Activated CD4-positive, alpha-beta T cell treated with anti-CD3 and anti-CD28 coated beads, Interleukin-2, Interleukin-4, amounts not matched to agents 100 ng/mL and 50 ng/mL, durations not matched to agents 16 hours and 8 hours (primary cell): ENCODE measurements at places on chromosomes 11 and 22.

- DNase-seq: peak; percentile 18
Measured at GRCh38 chr11:35618497-35619115, 346 bp downstream of the FJX1 start.

- DNase-seq: no peak
Measured at GRCh38 chr11:69108559-69108958, 47.2 kb upstream of the SMIM38 start.

DNA sequence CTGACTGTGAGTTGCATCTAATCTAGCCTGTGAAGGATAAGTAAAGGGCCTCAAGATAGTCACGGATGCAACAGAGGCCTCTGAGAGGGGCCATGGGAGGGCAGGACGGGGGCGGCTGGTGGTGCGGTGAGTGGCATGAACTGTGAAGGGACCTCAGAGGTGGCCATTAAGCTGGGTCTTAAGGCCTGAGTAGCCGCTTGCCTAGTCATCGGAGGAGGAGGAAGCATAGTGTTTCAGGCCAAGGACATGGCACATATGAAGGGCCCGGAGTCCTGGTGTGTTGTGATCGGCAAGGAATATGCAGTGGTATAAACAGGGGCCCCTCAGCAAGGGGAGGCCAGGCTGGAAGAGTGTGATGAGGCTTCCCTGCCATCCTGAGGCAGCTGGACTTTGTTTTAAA, 51.8 kb downstream of the TRIOBP start:
- no peak for DNase-seq

- DNase-seq: no peak
Measured at GRCh38 chr11:96065379-96065778, 141.5 kb upstream of the MTMR2 start.

DNA sequence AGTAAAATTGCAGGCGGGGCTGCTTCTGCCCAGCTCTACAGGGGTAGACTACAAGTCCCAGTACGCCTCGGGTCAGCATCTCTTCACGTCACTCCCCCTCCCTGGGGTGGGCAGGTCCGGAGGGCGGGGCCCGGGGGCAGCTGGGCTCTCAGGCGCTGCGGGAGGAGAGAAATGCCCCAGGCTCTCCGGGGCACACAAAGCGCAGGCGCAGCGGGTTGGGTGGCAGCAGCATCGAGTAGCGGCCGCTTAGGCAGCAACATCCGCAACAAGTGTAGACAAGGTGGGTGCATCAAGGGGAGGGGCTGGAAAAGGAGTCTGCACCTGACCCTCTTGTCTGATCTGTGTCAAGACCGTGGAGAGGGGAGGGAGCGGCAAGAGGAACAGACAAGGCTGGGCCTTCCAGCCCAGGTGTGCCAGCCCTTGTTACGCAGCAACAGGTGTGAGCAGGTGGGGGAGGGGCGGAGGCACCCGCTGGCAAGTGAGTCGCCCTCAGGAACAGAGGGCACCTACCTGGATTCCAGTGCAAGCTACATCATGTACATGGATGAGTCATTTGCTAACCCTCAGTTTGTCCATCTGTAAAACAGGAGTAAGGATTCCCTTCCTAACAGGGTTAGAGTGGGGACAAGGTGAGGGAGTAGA, 1.2 kb downstream of the PLEKHB1 start:
- DNase-seq: peak; percentile 87

- DNase-seq: no peak
Measured at GRCh38 chr11:109236696-109237095, 185.3 kb upstream of the C11orf87 start.

- DNase-seq: no peak
Measured at GRCh38 chr11:72179804-72180396, 12.0 kb upstream of the FOLR1 start.

DNA sequence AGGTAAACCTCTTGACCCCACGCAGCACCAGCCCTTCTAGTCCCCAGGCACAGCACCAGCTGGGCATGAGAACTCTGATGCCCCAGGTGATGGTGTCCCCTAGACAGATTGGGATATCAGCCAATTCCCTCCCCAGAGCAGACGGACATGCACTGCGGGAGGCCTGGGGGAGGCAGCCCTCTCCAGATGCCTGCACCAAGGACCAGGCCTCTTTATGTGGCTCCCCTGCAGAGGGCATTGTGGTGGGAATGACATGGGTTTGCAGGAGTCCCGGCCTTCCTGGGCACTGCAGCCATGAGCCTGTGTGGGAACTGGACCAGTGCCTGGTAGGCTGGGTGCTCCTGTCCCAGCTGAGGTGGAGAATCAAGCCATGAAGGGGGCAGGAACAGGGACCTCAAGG, 25.9 kb downstream of the PPM1F start:
- DNase-seq: no peak

- DNase-seq: no peak
Measured at GRCh38 chr11:94131047-94131717, 2.5 kb downstream of the PANX1 start.

DNA sequence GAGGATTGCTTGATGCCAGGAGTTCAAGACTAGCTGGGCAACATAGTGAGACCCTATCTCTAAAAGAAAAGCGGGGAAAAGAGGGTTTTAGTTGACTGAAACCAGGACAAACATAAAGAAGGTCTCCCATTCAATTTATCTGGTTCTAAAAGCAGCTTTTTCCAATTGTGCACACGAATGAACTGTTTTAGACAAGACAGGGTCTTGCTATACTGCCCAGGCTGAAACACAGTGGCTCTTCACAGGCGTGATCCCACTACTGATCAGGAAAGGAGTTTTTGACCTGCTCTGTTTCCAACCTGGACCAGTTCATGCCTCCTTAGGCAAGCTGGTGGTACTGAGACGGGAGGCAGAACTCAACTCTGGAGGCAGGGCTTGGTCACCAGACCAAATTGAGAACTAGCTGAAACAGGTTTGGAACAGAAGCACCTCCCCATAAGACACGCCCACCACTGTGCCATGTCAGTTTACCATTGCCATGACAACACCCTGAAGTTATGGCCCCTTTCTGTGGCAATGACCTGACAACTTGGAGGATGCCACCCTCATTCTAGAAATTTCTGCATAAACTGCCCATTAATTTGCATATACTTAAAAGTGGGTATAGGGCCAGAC, 2.8 kb upstream of the NUCB2 start:
- no peak for DNase-seq

DNA sequence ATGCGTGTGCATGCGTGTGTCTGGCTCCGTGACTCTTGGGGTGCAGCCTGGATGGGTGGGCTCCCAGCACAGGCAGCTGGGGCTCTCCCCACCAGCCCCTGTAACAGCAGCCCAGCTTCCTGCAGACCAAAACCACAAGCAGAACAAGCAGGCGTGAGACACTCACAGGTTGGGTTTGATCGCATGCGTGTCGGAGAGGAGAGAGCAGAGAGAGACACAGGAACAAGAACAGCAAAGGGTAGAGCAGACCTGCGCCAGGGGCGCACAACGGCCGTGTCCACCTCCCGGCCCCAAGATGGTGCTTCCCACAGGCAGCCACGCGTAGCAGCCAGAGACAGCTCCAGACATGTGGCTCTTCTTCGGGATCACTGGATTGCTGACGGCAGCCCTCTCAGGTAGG, at the start of gene CD6:
TSS of gene CD6 (plus strand) at position 161 of the 400 bp plus-strand sequence. CDS start at position 347, 186 bp downstream.
- peak; percentile 79 for DNase-seq

GRCh38 chr11:134956450-134957210, 544.6 kb upstream of the B3GAT1 start:
- no peak for DNase-seq

- DNase-seq: no peak
Measured at GRCh38 chr11:116776522-116776984, 3.8 kb upstream of the BUD13 start.

- DNase-seq: no peak
Measured at GRCh38 chr11:69497221-69497787, 15.8 kb downstream of the LINC01488 start.

GRCh38 chr11:83649528-83649855, 363.3 kb upstream of the CCDC90B start:
- no peak for DNase-seq

GRCh38 chr11:27386181-27386845, 23.3 kb upstream of the CCDC34 start:
- no peak for DNase-seq

DNA sequence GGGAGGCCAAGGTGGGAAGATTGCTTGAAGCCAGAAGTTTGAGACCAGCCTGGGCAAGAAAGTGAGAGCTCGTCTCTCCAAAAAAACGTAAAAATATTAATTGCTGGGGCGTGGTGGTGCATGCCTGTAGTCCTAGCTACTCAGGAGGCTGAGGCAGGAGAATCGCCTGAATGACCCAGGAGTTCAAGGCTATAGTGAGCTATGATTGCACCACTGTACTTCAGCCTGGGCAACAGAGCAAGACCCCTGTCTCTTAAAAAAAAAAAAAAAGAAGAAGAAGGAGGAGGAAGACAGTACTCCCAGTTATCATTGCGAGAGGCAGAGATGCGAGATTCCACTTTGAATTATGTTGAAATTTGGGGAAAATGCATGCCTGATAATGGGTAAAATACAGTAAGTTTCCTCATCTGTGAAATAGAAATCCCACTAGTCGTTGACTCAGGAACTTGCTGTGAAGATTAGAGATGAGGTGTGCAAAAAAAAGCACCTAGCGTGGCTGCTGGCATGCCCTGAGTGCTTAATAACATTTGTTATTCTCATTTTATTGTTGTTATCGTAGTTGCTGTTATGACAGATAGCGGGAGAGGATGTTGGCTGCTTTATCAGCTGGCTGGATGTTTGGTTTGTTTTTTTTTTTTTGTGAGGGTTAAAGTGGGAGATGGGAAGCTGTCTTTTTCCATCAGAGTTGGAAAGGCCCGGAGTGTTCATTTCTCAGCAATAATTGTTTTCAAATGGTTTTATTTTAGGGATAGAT, 33.4 kb downstream of the BCR start:
- no peak for DNase-seq

GRCh38 chr11:76797341-76798201, 14.4 kb downstream of the TSKU start:
- no peak for DNase-seq

DNA sequence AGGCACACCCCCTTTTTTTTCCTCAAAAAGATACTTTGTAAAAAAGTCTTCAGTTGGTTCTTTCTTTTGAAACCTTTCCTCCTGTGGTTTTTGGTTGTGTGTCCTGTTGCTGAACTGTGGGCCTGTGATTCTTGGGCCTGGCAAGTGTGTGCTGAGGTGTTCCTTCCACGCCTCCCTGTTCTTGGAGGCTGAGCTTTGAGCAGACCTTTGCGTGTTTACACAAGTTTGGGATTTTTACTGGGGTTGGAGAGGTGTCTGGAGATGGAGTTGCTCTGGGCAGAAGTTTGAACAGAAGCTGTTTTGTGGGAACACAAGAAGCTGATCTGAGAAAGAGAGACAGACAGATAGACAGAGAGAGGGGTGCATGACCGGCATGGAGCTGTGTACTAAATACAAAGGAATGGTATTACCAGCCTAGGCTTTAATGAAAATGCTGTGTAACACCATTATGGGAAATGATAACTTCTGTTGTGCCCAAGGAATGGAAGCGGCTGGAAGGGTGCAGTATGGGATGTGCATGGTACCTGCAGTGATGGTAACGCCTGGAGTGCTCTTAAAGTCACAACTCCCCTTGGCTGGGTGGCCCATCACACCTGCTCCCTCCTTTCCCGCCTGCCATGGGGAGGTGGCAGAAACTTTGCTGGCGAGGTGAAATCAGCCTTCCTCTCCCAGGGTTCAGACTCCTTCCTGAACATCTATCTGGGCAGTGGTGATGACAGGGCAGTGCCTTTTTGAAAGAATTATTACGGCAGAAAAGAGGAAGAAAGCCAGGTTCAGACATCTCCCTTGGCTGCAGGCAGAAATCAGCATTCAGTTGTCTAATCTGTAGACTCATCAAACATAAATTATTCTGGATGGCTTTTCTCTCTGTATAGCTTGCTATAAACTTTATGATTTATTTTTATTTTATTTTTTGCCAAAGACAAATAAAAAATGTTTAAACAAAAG, 70.4 kb downstream of the LDLRAD3 start:
- no peak for DNase-seq

DNA sequence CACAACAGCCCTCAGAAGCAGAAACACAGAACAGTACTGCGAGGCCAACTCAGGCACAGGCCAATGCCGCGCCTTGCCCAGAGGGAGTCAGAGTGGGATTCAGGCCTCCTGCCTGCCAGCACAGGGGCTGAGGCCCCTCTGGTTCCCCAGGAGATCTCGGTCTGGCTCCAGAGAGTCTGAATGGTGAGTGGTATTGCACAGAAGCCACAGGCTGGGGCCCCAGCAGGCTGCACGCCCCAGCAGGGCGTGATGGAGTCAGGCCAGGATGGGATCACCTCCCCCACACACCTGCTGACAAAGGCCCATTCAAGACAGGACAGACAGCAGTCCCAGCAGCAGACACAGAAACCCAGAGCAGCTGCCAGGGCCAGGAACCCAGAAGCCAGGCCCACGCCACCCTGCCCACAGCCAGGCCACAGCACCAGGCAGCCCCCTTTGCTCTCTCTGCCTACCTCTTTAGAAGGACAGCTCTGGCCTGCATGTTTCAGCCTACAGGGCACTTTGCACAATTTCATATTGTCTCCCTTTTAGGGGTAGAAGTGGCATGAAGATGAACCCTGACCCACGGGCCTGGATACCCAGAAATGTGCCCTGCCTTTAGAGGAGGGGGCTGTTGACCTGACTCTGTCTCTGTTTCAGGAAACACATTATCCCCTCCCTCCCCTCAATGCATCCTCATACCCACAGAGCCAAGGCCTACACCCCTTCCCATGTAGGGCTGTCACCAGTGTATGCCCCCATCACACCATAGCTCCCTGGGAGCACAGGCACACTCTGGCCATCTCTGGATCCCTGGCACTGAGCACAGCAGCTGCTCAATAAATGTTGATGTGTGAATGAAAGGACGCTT, 6.1 kb downstream of the FXYD6 start:
- no peak for DNase-seq

DNA sequence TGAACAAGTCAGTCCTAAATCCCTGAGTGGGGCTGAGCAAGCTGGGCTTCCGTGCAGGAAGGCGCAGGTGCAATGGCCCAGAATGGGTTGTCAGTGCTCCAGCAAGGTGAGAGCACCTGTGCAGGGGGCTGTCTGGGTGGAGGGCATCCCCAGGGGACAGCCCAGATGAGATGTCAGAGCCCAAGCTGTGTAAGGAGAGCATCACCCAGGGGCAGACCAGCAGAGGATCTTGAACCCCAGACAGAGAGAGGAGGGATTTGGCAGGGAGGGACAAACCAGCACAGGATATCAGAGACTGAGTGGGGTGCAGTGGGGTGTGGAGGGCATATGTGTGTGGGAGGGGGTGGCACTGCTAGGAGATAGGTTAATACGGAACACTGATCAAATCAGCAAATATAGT, 114.9 kb upstream of the TMEM45B start:
- no peak for DNase-seq

DNA sequence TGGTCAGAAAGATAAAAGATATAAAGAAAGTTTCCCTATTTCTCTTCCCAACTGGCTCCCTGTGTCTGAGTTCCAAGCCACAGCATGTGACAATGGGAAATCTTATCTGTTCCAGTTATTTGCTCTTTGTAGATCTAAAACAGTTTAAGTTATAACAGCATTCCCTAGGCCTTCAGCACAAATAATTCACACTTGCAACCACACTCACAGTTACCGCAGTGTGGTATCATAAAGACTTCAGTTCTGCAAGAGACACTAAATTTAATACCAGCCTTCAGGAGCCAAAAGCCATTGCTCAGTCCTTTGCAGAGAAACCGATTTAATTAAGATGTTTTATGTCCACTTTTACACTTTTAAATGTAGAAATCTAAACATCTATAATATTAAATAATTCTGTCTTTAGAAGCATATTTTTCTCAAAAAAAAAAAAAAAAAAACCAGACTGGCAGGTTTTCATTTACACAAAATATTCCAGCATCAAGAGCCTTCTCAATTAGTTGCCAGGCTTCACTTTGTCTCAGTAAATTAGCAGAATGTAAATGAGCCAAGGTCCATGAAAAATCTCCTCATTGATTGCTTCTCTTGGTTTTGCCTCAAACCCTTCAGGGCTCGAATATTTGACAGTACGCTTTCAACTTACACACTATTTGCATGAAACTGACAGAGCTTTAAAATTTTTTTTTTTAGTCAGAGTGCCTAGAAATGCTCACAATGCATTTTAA, 300.0 kb upstream of the DDI1 start:
- no peak for DNase-seq
